ENCODE measurements at places on chromosomes 1 and 21. TPM values are rescaled to one million over a fixed set of nuclear protein-coding genes. Genes with fewer than 3 reads are reported as not detected.

The SLC25A44 gene
- polyA plus RNA-seq = 7.0 TPM

The NBPF6 gene
- polyA plus RNA-seq = not detected

DNA sequence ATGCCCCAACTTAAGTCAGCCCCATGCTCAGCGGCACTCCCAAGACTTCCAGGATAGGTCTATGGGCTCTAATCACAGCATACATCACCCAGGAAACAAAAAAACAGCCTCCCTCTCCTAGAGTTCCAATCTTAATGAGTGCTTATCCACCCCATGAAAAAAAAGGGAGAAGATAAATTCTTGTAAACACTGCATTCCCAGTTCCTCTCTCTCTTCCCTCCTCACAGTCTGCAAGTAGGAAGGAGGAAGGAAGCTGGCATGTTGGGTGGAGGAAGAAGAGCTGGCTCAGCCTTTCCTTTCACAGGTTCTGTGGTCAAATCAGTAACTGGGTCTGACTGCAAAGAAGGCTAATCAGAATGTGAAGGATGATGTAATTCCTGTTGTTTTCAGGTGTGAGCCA lies 69.9 kb upstream of the ZC3H11B start:
- no peak for DNase-seq

DNA sequence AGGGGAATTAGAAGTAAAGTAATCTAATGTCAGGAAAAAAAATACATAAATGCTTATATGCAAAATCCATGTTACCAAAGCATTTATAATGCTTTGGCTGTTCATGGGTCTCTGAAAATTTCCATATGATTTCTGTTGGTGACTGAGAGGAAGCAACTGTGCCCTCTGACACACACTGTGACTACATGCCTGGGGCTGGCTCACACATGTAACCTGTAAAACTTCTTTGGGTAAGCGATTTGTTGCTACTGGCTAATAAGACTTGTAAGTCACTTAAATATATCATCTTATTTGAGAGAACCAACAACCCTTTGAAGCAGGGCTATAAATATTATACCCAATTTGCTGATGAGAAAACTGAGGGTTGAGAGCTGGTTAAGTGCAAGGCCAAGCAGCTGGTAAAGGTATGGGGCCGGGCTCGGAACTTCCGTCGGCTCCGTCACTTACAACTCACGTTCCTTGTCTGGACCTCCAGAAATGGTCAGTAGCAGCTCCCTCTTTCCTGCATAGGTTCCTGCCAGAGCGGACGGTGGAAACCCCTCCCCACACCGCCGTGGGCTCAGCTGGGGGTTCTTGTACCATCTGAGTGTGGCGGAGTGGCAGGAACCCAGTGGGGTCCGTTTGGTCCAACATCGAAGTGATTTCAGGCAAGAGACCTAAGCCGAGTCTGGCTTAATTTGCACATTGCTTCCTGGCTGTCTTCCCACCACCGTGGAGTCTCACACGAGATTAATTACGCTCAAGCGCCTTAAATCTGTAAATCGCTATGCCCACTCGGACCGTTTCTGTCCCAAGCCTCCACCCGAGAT lies 714 bp downstream of the DFFA start:
- DNase-seq = no peak

GRCh38 chr21:31429506-31429905 lies 85.4 kb upstream of the TIAM1 start:
- DNase-seq = no peak

DNA sequence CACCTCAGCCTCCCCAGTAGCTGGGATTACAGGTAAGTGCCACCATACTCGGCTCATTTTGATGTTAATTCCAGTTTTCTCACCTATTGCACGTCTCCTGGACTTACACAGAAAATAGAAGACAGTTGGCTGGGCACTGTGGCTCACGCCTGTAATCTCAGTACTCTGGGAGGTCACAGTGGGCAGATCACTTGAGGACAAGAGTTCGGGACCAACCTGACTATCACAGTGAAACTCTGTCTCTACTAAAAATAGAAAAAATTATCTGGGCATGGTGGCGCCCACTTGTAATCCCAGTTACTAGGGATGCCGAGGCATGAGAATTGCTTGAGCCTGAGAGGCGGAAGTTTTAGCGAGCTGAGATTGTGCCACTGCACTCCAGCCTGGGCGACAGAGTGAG lies 44.1 kb downstream of the DYRK1A start:
- DNase-seq = no peak
